NCI-H1092 (cell line): ENCODE measurements at places on chromosomes 6 and 20.

DNA sequence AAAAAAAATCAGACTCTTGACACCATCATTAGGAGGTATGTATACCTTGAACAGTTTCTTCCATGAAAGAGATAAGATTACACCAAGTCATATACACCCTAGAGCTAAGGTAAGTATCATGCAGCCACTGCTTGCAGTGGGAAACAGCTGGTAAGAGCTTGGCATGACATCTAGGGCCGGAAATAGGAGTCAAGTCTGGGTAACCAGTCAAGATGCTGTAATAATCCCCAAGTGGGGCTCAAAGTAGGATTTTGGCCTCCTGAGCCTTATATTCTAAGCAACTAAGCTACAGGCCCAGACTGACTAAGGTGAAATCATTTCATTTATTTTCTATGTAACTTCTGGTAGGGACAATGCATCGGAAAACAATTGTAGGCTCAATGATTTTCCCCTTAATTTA, 23.9 kb downstream of the TRERF1 start:
- no peak for DNase-seq

DNA sequence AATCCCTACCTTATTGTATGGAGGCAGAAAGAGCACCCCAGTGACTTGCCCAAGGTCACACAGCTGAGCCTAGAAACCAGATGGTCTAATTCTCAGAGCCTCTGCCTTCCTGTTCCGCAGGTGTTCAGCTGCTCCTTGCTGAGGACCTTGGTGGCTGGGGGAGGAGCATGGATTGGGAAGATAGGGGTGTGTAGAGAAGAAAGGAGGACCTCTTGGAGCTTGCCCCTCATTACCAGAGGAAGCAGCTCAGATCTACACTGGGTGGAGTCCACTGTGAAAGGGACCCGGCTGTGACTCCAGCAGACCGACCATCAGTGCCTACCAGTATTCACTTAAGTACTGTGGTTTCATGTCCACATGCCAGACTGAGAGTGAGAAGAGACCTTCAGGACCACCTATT, 15.2 kb downstream of the FOXP4 start:
- no peak for DNase-seq

GRCh38 chr6:90256698-90257485, 39.8 kb downstream of the BACH2 start:
- DNase-seq: no peak

DNA sequence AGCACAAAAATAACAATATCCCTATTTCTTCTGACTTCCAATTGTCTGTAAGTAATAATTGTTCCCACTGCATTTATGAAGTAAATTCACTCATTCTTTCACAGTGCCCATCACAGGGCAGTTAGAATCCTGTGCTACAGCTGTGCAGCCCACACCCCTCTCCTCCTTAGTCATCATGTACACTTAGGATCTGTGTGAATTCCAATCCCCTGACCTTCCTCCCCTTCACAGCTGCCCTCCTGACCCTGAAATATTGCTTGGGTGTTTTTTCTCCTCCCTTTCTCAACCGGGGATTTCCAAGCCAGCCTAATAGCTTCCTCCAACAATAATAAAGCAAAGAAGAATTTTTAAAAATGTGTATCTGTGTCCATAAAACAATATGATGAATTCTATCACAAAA, 91.5 kb upstream of the BEND6 start:
- no peak for DNase-seq
